Right lung (tissue), 10 donors: ENCODE measurements at places on chromosomes 2 and 18.

GRCh38 chr18:3855966-3856365 lies 406.0 kb downstream of the TGIF1 start:
- no peak for DNase-seq

DNA sequence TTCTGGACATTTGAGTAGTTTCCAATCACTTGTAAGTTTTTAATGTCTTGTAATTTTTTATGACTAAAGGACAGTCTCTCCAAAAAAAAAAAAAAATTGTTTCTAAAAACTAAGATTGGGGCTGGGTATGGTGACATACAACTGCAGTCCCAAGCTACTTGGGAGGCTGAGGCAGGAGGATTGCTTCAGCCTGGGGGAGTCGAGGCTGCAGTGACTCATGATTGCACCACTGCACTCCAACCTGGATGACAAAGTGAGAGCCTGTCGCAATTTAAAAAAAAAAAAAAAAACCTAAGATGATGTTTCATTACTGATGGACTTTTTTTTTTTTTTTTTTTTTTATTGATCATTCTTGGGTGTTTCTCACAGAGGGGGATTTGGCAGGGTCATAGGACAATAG lies 34.4 kb upstream of the PKDCC start:
- no peak for DNase-seq

DNA sequence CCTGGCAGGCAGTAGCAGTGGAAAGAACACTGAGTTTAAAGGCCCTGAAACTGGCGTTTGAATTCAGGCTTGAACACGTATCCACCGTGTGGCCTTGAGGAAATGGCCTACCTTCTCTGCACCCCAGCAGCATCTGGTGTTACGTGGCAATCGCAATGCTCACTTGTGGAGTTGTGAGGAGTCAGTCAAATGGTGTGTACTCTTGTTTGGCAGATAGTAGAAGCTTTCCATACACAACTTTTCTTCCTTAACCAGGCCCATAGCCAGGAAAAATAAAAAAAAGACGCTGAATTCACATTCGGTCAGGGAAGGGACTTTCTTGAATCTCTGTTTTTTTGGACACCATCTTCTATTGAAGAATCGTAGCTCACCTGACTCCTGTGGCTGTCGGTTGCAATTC lies 1101.5 kb upstream of the KLHL29 start:
- no peak for DNase-seq

GRCh38 chr18:5175378-5175777 lies 21.7 kb downstream of the AKAIN1 start:
- DNase-seq, result no peak

DNA sequence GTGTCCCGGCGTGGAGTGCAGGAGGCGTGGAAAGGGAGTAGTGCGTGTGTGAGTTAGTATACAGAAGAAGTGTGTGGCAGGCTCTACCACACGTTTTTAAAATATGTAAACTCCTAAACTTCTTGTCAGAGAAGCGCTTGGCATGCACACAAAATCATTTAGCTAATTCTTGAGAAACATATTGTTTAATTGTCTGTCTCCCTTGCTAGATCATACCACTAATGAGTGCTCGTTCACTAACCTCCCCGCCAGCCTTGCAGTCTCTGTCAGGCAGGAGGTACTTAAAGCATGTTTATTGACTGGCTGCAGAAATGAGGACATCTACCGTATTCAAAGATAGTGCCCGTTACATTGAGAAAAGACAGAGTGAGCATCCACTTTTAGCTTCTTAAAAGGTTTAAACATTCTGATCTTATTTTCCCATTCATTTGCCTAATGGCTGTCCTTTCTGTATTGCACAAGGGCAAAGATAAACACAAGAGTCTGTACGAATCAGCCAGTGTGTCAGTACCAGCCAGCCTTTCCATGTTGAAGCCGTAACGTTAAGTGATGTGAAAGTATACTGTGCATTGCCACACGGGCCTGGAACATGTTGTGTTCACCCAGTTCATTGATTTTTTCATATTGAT lies 41.4 kb downstream of the TRAPPC12 start:
- no peak for DNase-seq

- DNase-seq, result no peak
Observed at GRCh38 chr2:44825702-44826101, 115.8 kb upstream of the SIX3 start.

DNA sequence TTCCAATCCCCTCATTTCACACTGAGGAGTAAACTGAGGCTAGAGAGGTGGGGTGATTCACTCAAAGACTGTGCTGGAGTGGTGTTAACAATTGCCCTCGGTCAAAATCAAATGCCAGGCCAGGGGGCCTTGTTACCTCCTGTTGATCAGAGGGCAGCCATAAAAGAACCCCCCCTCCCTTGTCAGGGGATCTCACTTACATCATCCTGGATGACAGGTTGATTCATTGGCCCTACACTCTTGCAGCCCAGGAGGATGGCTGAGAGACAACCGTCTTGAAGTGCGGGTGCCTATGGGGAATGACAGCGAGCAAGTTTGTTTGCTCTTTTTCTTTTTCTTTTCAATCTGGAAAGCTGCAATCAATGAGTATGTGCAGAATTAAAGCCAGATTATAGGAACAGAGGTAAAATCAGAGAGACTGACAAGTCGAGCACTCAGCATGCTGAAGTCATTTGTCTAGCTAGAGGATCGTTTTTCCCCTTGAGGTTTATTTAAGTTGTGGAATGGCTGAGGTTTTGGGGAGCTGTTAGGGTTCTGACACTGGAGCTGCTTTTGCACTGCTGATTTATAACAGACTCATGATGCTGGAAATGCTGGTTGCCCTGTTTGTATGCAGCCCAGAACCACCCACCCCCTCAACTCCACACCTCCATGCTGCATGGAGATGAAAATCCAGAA lies 26.4 kb upstream of the NRP2 start:
- DNase-seq, result no peak

DNA sequence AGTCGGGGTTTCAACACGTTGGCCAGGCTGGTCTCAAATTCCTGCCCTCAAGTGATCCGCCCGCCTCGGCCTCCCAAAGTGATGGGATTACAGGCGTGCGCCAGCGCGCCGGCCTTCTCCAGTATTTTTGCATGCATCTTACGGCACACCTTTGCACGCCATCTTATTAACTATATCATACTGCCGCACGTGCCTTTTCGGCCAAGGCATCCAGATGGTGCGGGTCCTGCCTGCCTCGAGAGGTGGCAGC lies 765 bp upstream of the ING5 start:
- DNase-seq, result no peak

GRCh38 chr18:44759925-44760342 lies 79.2 kb downstream of the SETBP1 start:
- no peak for DNase-seq

DNA sequence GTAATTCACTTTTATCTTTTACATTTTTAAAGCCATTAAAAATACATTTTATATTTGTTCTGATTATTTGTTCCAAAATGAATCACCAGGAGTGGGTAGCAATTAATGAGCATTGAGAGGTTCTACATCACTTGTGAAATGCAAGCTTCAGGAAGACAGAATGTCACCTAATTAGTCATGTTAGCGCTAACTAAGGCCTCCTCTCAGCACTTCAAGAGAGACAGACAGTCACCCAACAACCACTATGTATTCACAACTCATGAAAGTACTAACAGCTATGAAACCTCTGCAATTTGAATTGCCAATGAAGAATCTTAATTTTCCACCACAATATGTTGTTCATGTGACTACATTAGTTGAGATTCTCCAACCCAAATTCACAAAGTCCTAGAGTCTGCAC lies 611.0 kb downstream of the KCNJ3 start:
- no peak for DNase-seq

- no peak for DNase-seq
Observed at GRCh38 chr2:3512086-3512485, 7.2 kb downstream of the ADI1 start.

- no peak for DNase-seq
Observed at GRCh38 chr2:181235011-181235410, 222.2 kb upstream of the ITGA4 start.

DNA sequence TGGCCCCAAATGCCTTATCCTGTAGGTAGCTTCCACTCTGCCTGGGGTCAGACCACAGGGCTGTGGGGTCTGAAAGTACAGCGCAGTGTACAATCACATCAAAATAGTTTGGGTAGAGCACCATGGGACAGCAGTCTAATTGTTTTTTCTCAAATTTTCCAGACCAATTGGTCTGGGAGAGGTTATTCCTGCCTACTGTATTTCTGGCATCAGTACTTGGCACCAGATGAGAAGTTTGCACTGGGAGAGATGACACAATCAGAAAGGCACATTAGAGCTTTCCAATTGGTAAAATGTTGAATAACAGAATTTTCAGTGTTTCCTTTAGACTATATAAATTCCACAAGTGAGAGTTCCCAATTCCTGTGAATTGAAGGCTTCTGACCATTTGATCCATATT lies 30.9 kb upstream of the LRRTM1 start:
- no peak for DNase-seq

GRCh38 chr2:68352651-68353391 lies 12.3 kb upstream of the PLEK start:
- no peak for DNase-seq

DNA sequence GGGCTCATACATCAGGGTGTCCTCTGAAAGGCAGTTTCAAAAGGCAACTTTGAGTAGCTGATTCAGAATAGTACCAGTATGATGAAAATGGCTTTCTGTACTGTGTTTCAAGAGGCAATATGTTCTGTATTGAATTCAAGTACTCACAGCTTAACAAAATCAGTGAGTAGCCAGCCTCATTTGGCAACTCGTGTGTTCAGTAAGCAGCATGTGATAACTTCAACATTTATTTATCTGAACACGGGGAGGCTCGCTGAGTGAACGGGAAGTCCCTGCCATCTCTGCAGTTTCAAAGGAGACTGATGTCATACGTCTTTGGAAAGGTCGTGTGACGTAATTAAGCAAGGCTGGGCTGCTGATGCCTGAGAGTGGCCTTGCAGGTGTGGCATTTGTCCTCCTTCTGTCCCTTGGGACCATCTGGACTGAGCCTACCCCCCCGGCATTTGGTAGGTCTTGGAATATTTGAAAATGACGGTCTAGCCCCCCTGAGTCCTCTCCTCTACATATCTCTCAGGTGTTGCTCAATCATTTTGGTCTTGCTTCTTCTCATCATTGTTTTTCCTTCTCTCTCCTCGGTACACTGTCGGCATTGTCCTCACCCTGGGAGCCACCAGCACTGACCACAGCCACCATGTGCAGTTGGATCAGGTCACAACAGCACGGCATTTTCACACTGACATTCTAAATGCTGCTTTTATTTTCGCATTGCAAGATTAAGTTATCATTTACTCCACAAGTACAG lies 62.8 kb downstream of the SMIM21 start:
- DNase-seq, result no peak

- no peak for DNase-seq
Observed at GRCh38 chr2:199602271-199602895, 144.6 kb upstream of the SATB2 start.

DNA sequence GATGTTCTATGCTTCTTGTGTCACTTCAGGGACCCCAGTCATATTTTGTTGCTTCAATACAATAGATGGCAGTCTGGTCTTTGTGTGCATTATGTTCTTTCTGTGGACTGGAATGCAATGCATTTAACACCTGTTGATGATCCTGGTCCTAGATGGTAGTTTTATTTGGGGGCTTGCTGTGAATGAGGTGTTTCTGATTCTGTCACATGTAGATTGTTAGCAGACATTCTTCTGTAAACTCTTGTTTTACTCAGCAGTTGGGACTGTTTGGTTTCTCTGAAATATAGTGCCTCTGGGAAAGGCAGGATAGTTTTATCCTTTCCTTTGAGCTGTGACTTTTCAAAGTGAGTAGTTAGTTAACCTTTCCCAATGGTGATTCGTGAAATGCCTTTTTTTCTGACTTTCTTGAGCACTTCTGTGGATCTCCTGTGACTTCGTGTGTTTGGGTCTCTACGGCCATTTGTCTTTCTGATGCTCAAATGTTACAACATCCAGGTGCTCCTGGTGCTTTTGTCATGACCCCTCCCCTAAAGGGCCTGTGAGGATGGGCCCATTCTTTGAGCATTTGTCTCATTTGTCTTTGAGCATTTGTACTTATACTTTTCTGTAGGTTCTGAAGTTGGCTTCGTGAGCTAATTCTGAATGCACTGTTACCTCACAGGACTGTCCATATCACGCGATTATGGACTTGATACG lies 20.8 kb downstream of the ADNP2 start:
- no peak for DNase-seq

- no peak for DNase-seq
Observed at GRCh38 chr2:158878003-158878402, 82.9 kb downstream of the DAPL1 start.

DNA sequence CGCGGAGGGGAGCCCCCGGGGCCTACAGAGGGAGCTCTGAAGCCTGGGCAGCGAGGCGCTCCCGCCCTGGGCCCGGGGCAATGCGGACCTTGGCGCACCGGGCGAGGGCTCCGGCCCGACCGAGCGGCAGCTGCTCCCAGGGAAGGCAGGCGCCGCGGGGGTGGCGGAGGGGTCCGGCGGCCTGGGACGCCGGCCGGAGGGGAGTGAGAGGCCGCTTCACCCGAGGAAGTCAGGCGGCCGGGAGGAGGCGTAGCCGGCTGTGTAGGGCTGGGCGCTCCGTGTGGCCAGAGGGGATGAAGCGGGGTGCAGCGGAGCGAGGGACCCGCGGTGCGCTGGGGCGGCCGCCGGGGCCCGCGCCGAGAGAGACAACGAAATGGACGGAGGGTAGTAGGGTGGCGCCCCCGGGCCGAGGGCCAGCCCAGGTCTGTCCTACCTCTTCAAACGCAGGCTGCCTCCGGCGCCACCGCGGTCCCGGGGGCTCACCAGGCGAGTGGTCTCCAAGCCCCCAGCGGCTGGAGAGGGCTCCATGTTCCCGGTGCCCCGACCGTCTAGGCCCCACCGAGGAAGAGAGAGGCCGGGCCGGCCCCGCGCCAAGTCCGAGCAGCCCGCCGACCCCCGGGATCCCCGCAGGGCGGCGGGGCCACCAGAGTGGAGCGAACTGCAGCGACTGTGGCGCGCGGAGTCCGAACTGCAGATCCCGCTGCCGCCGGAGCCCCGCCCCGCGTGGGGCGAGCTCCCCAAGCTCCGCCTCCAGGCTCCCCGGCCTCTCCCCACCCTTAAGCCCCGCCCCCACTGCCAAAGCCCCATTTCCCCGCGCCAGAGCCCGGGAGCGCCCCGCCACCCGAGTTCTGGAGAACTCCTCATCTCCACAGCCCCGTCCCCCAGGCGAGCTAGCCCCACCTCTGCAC lies at the start of gene SLC30A3:
Gene SLC30A3, minus strand, starts transcription at position 669 of the 908 bp plus-strand sequence. Its CDS starts 141 bp downstream, at position 528.
- no peak for DNase-seq

DNA sequence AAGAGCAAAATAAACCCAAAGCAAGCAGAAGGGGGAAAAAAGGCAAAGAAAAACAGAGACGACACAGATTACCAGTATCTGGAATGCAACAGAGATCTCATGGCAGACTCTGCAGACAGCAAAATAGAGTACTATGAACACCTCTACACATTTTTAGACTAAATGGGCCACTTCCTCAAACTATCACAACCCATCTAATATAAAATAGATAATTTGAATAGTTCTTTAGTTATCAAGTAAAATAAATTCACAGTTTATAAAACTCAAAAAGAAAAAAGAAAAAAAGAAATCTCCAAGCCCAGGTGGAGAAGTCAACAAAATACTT lies 16.6 kb downstream of the SESTD1 start:
- no peak for DNase-seq
